SHP77 (cell line): ENCODE measurements at places on chromosomes 6 and 20.

- DNase-seq, result no peak
Measured at GRCh38 chr6:110523451-110524021, 47.1 kb upstream of the SLC22A16 start.

GRCh38 chr6:34115403-34115795, 30.5 kb downstream of the GRM4 start:
- DNase-seq, result no peak

DNA sequence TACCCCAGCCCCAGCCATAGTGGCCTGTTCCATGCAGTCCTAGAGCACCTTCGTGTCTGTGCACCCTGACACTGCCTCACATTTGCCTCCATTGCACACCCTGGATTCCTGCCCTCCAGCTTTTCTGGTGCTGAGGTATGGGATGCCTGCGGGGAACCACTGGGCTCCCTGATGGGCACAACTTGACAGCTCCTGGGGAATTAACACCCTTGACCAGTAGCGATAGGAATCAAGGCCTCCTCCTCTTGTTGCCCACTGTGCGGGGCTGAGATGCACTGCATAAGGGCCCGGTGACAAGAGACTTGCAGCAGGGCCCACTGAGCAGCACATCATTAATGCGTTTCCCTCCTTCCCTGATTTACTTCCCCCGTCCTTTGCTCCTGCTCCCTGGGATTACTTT, 235.6 kb upstream of the MOCS1 start:
- no peak for DNase-seq

DNA sequence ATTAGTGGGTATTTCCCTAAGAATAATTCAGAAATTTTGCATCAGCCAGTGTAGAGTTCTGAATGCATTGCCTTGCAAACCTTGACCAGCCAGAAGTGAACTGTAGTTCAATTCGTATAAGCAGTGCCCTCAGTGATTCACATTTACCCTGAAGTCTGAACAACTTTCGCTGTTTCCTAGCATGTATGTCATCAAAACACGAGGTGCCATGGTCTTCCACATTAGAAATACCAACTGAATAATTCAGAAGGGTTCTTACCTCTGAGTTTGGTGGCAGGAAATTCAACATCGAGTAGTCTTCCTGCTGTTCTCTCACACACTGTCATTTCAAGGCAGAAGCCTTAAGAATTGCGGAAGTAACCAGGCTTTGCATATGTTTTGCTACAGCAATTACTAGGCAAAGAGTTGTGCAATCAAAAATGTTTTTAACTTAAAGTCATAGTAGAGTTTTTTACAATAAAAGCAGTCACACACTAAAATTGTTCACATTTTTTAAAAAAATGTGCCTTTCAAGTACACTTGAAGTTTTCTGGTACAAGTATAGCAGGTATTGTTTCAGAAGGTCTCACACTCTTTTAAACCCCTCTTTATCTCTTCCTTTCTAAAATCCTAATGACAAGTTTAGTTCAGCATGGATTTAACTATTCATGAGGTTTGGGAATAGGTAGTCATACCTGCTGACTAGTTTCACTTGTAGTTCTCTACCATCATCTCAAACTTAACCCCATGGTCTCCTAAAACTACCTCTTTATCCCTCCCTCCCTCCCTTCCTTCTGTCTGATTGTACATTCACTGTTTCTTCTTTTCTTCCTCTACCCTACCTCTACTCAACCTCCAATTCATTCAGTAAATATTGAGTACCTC, 118.3 kb downstream of the STXBP5 start:
- DNase-seq, result no peak

- no peak for DNase-seq
Measured at GRCh38 chr6:150302520-150303176, 66.2 kb upstream of the IYD start.

DNA sequence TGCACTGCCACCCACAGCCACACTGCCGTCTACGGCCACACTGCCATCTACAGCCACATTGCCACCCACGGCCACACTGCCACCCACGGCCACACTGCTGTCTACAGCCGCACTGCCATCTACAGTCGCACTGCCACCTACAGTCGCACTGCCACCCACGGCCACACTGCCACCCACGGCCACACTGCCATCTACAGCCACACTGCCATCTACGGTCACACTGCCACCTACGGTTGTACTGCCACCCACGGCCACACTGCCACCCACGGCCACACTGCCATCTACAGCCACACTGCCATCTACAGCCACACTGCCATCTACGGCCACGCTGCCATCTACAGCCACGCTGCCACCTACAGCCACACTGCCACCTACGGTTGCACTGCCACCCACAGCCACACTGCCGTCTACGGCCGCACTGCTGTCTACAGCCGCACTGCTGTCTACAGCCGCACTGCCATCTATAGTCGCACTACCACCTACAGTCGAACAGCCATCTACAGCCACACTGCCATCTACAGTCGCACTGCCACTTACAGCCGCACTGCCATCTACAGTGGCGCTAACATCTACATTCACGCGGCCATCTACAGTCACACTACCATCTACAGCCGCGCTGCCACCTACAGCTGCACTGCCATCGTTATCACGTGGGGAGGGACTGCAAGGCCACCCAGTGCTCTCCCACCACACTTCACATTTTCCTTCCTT, 154.6 kb upstream of the AFDN start:
- no peak for DNase-seq

DNA sequence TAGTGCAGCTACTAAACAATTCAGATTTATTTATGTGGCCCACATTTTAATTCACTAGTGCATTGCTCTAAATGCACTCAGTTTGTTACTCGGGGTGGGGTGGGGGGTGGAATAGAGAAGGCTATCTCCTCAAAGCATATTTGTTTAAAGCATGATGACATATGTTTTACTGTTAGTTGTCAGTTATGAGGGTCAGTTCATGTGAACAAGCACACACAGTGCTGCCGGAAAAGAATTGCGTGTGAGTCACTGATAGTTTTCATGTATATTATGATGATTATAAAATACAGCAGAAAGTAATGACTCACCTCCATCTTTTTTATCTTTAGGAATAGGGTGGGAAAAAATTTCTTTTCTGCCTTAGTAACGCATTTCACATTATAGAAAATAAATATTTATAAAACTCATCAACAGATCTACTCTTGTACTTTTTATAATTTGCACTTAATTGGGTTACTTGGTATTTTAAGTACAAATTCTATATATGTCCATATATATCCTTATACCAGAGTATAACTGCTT, 42.2 kb upstream of the STXBP5 start:
- peak; percentile 90 for DNase-seq

- no peak for DNase-seq
Measured at GRCh38 chr6:141103246-141103645, 1029.5 kb upstream of the GJE1 start.

- no peak for DNase-seq
Measured at GRCh38 chr20:40565682-40566040, 123.4 kb downstream of the MAFB start.

DNA sequence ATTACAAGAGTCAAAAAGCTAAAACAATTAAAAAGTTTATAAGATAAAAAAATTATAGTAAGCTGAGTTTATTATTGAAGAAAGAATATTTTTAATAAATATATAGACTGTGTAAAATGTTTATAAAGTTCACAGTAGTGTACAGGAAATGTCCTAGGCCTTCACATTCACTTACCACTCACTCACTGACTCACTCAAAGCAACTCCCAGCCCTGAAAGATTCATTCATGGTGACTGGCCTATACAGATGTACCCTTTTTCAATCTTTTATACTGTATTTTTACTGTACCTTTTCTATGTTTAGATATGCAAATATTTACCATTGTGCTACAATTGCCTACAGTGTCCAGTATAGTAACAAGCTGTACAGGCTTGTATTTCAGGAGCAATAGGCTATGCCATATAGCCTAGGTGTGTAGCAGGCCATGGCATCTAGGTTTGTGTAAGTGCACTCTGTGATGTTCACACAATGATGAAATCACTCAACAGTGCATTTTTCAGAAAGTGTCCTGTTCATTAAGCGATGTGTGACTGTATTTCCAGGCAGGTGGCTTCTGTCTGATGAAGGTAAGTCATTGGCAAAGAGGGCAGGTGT, 130.2 kb downstream of the BTBD3 start:
- peak; percentile 4 for DNase-seq
